ENCODE measurements at places on chromosomes 12 and 14.

- DNase-seq: peak; percentile 63
Observed at GRCh38 chr12:3662521-3662921, 90.4 kb downstream of the CRACR2A start.

DNA sequence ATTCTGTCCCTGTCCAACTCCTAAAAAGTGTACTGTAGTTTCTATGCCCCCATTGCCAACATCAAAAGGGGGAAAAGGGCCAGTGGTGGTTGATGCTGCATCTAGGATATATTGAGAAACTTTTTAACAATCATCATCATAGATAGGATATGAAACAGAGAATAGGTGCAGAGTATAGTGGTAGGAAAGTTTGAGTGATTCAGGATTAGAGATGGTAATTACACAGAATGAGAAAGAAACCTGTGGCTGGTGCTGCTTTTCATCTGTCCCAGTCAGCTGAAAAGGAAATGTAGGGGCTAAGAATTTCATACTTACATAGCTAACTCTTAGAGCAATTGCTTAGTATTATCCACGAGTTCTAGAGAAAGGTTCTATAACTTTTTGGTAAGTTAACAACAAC lies 67.6 kb downstream of the GTF2A1 start:
- no peak for DNase-seq

DNA sequence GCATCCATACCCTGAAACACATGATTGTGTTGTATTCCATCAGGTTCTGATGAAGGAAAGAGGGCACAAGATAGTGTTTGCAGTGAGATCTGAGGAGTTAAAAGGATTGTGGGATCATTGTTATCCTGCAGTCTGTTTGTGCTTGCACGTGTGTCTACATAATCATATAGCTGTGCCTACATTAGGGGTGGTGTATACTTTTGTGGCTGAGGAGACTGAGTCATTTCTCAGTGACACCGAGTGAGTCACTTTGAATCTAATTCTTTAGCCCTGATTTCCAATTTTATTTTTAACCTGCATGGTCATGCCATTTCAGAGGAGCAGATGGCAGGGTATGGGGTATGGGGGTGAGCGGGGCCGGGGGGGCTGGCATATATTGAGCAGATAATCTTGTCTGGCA lies 133.2 kb downstream of the ANO4 start:
- DNase-seq: peak; percentile 51

DNA sequence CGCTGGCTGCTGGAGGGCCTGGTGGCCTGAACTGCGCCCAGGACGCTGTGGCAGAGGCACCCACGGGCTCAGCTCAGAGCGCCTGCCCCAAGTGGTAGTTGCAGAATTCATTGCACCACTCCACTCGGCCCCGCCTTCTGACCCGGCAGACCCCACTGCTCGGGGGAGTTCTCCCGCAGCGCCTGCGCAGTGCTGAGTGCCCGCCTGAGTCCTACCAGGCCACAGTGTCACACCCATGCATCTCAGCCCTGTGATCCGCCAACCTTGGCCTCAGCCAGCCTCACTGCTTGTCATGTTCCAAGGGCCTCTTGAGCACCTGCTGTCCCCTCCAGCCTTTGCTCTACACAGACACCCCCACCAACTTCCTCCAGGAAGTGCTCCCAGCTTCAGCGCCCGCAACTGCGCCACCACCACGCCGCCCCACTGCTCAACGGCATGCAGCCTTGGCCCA lies 12.2 kb downstream of the DEGS2 start:
- DNase-seq: no peak

- peak; percentile 69 for DNase-seq
Observed at GRCh38 chr12:62813031-62813829, 121.7 kb downstream of the PPM1H start.

DNA sequence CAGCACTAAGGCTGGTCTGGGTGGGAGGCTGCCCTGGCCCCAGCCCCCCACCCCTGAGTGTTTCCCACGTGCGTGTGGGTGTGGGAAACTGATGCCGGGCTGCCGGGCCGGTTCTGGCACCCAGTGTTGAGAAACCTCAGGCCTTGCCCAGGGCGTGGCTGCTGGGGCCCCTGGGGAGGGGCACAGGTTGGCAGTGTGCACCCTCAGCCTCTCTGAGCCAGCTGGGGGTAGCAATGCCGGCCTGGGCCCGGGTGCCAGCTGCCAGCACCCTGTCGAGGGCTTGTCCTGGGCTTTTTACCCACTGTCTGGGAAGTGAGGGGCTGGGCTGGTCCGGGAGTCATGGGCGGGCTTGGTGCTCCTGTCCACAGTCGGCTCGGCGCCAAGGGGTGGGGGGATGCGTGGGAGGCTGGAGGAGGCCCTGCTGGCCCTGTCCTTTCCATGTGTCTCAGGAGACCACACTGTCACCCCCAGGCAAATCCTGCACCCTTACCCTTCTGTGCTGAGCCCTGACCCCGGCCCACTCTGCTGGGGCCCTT lies 15.7 kb downstream of the ASPG start:
- DNase-seq: no peak

- DNase-seq: no peak
Observed at GRCh38 chr14:36204461-36205073, 28.0 kb upstream of the PTCSC3 start.

DNA sequence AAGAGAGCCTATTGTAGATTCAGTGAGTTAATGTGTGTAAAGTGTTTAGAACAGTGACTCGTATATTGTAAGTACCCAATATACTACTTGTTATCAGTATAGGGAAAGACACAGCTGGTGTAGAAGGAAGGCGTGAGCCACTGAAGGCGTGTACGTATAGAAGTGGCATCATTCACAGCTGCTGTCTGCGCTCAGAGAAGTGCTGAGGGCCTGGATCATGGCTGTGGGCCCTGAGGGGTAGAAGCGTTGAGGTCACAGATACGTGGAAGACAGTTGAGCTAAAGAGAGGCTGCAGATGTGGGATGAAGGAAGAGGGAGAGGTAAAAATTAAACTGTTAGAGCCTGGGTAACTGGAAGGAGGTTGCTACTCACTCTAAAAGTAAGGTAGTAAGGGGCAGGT lies 5.9 kb downstream of the C12orf75 start:
- no peak for DNase-seq

- no peak for DNase-seq
Observed at GRCh38 chr14:70177081-70177800, 11.5 kb downstream of the SLC8A3 start.

DNA sequence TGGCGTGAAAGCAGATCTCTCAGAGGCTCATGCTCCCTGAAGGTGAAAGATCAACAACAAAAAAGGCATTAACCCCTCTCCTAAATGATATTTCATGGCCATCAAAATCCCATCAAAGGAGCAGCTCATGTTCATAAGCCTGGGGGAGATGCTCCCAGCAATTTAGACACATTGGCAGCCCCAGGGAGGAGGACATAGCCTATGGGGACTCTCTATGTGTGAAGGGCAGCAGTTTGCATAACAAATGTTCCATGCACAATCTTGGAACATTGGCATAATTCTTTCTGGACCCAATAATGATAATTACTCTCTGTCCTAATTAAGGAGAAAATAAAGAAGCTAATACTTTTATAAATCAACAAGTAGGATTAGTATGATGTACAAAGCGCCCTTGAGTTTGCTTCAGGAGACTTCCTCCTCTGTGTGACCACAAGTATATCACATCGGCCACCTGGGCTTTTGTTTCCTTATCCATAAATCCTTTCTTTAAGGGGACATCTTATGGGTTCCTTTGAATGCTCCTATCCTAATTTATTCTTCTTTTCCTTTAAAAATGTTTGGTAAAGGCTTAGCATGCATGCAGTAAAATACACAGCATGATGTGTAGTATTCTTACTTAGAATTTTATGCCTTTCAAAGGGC lies 161.9 kb upstream of the PLEKHG7 start:
- no peak for DNase-seq

GRCh38 chr12:123243671-123244262 lies 10.5 kb downstream of the MTRFR start:
- DNase-seq: no peak

DNA sequence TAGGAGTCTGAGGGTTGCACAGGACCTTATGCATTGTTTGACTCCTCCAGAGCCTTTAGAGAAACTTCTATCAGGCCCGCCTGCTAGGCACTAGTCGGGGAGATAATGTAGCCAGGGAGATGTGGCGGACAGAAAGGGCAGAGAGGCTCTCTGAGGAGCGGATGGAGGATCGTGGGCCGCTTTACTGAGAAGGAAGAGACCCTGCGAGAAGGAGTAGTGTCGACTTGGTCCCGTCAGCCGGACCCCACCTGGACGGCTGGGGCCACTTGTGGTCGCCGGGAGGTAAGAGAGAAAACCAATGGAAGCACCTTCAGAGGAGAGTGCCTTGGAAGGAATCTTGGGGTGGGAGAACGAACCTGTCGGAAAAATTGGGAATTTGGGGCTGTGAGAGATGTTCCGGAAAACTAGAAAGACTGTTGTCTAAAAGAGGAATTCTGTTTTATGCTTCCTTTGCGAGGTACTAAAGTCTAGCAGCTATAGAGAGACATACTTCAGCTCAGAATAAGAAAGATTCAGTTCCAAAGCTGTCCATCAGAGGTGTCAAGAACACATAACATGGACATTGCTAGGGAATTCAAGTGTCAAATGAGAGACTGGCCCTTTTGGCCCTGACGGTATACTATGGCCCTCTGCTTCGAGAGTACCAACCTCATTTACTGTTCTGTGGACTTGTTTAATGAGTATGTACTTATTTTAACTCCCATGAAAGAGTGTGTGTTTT lies 660 bp upstream of the MCRS1 start:
- no peak for DNase-seq

DNA sequence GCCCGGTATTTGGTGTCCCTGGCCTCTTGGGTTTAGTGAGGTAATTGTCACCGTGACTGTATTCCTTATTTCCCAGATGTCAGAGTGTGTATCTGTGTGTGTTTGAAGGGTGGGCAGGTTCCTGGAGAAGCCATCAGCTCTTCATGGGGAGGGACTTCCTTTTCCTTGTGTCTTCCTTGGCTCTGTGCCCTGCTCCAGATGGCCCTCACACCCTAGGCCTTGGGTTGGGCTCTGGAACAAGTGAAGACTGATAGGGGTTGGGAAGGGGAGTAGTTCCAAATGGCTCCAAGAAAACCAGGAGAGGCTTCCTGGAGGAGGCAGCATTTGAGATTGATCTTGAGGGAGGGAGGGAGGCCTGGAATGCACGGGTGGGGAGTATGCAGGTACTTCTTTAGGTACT lies 43.8 kb upstream of the PRIMA1 start:
- no peak for DNase-seq

DNA sequence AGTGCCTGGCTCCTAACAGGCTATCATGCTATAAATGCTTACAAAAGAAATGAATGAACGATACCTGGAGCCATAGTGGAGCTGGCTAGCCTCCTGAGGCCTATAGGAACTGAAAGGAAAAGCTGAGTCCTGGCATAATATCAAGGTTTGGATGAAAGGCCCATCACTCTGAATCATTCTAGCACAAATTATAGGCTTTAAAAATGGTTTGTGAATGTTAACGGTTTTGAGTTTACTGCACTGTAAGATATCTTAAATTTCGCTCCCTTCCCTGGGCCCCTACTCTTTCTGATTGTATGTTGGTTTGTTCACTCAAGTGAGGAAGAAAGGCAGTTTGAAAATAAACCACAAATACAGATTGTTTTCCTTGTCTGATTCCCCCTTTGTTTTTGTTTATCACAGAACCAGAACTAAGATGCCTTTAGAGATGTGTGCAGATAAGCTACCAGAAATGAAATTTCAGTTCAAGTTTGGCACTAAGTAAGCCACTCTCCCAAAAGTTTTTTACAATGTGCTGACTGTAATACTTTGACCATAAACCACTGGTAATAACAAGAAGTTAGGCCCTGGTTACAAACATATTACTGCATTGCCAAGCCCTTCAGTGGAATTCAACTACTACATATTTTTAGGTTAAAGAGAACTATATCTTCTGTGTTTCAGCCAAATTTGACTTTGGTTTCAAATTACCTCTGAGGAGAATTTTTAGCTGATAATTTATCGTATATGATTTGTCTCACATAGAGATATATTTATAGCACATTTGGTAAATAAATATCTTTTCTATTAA lies 89.5 kb downstream of the ALX1 start:
- peak; percentile 23 for DNase-seq

DNA sequence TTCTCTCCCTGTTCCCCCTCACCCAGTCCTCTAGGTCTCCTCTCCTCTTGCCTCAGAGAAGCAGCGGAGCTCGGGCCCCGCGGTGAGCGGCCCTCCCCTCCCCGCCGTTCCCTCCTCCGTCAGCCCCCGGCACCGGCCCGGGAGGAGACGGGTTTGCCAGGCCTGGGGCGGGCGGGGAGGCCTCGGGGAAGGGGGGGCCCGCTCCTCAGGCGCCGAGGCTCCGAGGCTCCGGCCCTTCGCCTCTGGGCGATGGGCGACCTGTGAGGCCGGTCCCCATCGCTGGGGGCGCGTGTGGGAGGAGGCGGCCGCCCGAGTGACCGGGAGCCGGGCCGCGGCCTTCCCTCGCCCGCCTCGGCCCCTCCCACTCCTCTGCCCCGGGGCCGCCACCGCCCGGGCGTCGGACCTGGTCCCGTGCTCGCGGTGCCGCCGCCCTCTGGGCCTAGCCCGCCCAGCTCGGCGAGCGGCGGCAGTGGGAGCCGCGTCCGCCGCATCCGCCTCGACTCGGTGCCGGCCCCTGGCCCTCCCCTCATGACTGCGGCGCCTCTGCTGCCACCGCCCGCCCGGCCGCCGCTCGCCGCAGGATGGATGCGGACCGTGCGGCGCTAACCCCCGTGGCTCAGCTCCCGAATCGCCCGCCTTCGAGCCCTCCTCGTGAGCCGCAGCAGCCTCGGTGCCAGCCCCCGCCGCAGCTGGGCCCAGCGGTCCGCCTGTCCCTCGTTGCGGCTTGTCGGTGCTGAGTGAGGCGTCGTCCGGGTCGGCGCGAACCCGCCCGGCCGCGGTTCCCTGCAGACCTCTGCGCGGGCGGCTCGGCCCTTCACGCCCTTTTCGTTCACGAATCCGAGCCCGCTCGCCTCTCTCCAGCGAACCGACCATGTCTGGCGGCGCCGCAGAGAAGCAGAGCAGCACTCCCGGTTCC lies 574 bp downstream of the WNK1 start:
- no peak for DNase-seq

- DNase-seq: no peak
Observed at GRCh38 chr14:104266631-104267575, 128.5 kb downstream of the KIF26A start.

- no peak for DNase-seq
Observed at GRCh38 chr12:107302649-107303341, 209.4 kb upstream of the CRY1 start.

DNA sequence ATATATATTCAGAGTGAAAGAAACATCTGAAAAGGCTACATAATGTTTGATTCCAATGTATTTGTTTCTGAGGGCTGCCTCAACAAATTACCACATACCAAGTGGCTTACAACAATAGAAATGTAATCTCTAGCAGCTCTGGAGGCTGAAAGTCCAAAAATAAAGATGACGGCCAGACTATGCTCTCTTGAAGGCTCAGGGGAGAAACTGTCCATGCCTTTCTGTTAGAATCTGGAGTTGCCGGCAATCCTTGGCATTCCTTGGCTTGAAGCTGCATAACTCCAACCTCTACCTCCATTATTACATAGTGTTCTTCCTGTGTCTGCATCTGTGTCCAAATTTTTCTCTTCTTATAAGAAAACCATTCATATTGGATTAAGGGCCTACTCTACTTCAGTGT lies 68.1 kb upstream of the PLEKHG7 start:
- no peak for DNase-seq

Data from fibroblast of skin of right quadriceps (primary cell).